Activated CD4-positive, alpha-beta T cell treated with anti-CD3 and anti-CD28 coated beads for 24 hours (primary cell): ENCODE measurements at places on chromosomes 3 and 15.

- DNase-seq, result no peak
Observed at GRCh38 chr15:77421370-77421700, 647 bp downstream of the HMG20A start.

GRCh38 chr15:84859144-84859543 is 25.3 kb upstream of the SLC28A1 start:
- DNase-seq, result no peak

GRCh38 chr15:51356983-51357382 is 15.5 kb downstream of the GLDN start:
- no peak for DNase-seq

DNA sequence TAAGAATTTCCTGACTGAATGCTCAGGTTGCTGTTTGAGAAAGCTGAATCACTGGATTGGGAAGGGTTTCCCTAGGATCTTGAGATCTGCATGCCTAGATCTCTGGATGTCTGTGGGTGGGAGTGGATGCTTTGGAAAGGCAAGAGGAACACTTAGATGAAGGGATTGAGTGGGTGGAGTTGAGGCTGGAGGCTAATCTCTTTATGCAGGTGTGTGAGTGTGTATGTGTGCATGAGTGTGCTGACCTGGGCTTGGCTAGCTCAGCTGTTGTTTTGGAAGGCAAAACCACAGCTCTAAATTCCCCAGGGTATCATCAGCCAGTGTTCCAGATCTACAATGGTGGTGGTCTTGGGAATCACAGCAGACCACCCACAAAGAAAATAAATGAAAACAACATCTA is 60.5 kb downstream of the CLDN1 start:
- DNase-seq, result no peak

DNA sequence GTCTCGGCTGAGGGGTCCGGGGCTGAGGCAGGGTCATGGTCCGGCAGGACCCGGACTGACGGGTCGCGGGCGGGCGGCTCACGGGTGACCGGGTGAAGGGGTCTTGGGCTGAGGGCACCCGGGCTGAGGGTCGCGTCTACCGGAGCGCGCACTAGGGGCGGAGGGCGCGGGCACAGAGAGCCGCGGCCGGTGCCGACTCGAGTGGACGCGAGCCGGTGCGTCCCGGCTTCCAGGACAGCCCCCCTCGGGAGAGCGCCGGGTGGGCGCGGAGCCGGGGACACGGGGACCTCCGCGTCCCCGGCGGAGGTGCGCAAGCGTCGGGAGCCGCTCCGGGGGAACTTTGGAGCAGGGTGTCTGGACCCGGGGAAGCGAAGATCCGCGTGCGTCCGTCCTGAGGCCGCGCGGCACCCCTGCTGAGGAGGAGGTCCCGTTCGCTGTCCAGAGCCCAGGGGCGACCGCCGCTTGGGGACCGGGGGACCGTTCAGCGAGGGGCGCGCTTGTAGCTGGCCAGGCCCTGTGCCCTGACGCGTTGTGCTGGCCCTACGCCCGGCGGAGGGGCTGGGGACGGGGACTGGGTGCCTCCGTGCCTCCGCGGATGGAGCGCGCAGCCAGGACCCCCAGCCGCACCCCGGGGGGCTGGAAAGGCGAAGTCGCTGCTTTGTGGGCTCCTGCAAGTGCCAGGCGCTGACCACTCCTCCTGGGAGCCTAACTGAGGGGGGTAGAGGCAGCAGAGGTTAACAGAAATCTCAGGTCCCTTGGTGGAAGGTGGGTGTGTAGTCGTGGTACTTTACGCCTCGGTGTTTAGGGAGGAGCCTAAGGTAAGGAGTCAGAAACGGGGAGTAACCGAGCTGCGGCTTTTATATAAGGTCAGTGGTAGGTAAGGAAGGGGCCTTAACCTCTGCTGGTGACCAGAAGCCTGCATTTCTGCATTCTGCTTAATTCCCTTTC is at the start of gene PPARG:
PPARG (plus strand) TSS at position 889 of the 948 bp plus-strand sequence. CDS start 90,642 bp downstream, outside the sequence.
- DNase-seq, result no peak

DNA sequence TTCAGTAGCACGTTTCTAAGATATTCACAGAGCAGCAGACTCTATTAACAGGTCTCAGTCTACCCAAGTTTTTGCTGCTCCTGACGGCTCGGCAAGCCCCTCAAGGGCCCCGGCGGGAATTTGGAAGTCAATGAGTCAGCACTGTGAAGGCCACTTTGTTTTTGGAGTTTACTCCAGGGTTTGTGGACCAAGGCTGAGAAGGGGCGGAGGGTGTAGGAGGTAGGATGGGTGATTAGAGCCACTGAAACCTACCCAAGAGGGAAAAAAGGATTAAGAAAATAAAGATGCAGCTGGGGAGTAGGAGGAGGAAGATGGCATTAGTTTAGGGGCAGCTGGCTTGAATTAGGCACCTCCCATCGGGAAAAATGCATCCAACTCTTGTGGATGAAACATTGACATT is 87.6 kb downstream of the BDH1 start:
- no peak for DNase-seq

DNA sequence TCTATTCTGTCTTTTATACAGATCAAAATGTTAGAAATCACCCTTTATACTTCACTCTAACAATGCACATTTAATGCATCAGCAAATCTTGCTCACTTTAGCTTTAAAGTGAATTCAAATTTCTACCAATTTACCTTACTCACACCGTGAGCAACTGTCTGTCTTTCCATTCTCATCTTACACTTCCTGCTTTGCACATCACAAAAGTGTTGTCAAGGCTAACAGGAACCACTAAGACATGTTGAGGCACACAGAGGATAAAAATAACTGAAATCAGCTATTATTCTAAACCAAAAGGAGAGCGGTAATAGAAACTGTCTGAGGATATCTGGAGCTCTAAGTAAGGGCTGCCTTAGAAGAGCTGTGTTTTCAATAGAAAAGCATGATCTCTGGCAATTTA is 519.9 kb downstream of the ZBBX start:
- no peak for DNase-seq

GRCh38 chr3:119322021-119322834 is 28.0 kb downstream of the ARHGAP31 start:
- DNase-seq, result no peak

DNA sequence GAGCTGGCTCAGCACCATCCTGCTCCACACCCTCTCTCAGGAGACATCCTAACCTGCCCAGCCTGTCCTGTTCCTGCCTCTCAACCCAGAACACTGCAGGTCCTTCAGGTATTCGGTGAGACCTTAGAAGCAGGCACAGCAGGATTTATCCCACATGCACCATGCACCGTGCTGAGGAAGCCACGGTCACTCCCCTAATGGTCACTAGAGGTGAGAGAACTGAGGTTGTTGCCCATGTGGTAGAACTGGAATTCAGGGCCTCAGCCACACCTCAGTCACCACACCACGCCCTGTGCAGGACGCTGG is 36.9 kb downstream of the APBA2 start:
- DNase-seq, result no peak

DNA sequence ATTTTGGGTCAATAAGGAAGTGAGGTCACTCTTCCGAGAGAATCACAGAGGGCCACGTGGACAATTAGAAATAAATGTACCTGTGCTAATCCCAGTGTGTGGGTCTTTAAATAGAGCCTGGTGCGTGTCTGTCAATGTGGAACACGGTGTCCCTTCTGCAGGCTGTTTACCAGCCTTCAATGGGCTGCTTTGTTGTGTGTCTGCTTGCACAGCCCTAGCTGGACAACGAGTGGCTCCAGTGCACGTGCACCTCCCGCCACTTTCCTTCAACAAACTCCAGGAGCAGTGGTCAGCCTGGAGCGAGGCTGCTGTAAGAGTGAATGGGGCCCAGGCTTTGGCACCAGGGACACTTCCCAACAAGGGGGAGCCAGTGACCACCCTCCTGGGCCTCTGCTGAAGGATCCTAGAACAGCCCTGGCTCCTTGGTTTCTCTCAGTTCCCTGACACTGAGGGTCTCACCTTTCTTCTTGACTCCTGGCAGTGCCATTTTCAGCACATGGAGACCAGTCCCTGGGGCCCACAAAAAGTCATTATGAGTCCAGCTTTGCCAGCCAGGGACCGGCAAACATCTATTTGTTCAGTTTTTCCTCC is 76.1 kb downstream of the ISG20 start:
- no peak for DNase-seq

- DNase-seq, result no peak
Observed at GRCh38 chr15:45612790-45613415, 21.9 kb upstream of the SQOR start.

- DNase-seq, result no peak
Observed at GRCh38 chr15:64775551-64776401, at the start of gene RBPMS2. RBPMS2 (minus strand) TSS chr15:64775589; CDS start chr15:64775319, 270 bp downstream.

- no peak for DNase-seq
Observed at GRCh38 chr15:63172851-63173451, 15.7 kb upstream of the RPS27L start.

- no peak for DNase-seq
Observed at GRCh38 chr15:40043927-40044716, 5.1 kb upstream of the SRP14 start.

DNA sequence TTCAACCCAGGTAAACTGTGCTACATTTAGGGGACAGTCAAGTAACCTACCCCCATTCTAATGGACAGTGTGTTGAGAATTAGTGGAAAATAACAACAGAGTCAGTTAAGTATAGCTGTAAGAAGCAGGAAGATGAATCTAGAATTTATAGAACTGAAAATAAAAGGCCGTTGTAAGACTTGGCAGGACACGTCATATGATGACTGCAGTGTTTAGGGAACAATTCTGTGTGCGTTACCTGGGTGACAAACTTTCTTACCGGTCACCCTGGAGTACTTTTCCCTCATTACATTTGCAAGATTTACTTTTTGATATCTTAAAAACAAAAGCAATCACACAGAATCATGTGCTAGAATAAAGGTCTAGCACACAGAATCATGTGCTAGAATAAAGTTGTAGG is 536.3 kb upstream of the ZNF717 start:
- no peak for DNase-seq

DNA sequence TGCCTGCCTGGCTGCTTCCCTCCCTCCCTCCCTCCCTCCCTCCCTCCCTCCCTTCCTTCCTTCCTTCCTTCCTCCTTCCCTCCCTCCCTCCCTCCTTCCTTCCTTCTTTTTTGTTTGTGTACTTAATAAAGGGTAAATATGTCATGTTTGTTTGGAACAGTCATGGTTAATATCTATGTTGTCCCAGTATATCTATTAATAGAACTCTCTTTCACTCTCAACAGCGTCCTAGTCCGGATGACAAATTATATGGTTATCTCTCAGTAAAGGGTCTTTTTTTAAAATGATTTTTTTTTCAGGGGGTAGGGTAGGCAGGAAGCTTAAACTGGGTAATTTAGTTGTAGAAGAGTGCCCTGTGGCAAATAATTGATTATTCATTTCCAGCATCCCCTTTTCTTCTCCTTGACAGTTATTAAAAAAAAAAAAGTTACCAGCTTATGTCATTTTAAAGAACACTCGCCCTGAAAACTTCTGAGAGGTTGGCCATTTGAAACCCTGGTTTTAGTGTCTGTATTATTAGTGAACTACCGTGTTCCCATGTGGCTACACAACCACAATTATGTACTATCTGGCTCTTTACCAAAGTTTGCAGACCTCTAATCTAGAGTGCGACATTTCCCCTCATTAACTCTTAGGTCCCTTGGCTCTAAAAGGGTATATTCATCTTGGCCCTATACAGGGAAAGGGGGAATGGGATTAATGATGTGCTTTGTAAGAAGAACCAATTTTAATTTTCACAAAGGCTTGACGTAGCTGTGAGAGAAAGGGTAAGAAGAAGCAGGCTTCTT is 13.7 kb downstream of the TAGLN3 start:
- no peak for DNase-seq

- no peak for DNase-seq
Observed at GRCh38 chr15:45424429-45424828, 46.1 kb upstream of the GATM start.

- no peak for DNase-seq
Observed at GRCh38 chr3:128179484-128179819, 26.2 kb downstream of the EEFSEC start.

DNA sequence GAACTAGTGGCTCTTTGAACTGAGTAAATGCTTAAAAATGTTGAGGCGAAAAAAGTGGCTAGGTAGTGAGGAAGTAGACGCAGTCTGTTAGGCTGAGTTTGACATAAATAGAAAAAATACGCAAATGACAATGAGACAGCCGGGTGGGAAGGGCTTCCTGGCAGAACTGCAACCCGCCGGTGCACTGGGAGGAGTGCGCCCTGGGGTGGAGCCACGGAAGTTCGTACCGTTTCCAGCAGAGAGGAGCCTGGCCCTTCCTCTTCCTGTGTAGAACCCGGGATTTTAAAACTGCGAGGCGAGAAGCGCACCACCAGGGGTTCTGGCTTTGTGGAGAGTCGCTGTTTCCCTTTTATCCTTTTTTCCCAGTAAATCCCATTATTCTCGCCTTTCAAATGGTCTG is 602.6 kb downstream of the PYDC2 start:
- no peak for DNase-seq

GRCh38 chr3:12560505-12561190 is 3.8 kb downstream of the MKRN2 start:
- DNase-seq, result no peak

DNA sequence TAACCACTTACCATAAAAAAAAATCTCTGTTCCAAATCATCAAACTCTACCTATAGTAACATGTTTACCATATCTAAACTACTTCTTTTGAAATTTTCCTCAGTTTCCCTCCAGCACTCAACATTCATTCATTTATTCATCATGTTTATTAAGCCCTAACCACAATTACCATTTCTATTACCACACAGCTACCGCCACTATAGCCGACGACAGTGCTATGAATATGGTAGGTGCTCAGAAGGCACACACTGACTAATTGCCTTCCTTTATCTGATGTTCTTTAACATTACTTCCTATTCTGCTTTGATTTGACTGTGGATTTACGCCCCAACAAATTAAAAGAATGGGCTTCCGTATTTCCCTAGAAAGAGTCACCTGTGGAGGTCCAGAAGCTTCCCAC is 43.9 kb downstream of the GUCA1C start:
- DNase-seq, result no peak
